ENCODE measurements at places on chromosomes 1 and 21. TPM values are rescaled to one million over a fixed set of nuclear protein-coding genes. Genes with fewer than 3 reads are reported as not detected.

DNA sequence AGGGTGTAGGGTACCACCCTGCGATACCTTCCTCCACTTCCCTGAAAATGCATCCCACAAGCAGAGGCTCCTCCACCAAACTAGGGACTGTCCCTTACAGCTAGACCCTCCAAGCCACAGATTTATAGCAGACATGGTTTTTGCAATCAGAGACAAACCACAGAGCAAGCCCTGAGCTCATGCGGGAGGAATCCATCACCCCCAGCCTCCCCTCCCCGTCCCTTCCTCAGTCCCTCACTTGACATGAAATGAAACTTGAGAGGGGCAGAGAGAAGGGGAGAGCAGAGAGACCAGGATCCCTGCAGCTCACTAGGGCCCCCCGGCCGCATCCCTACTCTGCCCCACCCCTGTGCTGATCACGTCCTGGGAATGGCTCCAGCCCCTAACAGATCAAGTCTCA lies 94.9 kb downstream of the MRPL37 start:
- no peak for DNase-seq

The PLEKHN1 gene
- total RNA-seq = 3.0 TPM

- DNase-seq = no peak
Observed at GRCh38 chr1:59242370-59242769, 54.5 kb upstream of the FGGY start.

- no peak for DNase-seq
Observed at GRCh38 chr1:115865704-115866380, 24.9 kb upstream of the NHLH2 start.

All from WTC11 (cell line).